Activated CD8-positive, alpha-beta memory T cell treated with anti-CD3 and anti-CD28 coated beads, Interleukin-2, amount 10 ng/mL, durations not matched to agents 7 days and 5 days (primary cell): ENCODE measurements at places on chromosomes 4 and X. TPM values are rescaled to one million over a fixed set of nuclear protein-coding genes. Genes with fewer than 3 reads are reported as not detected.

Gene DAPP1
- 24.6 TPM for total RNA-seq

Gene TLR1
- total RNA-seq = 3.2 TPM

Gene GRSF1
- total RNA-seq = 80.7 TPM

DNA sequence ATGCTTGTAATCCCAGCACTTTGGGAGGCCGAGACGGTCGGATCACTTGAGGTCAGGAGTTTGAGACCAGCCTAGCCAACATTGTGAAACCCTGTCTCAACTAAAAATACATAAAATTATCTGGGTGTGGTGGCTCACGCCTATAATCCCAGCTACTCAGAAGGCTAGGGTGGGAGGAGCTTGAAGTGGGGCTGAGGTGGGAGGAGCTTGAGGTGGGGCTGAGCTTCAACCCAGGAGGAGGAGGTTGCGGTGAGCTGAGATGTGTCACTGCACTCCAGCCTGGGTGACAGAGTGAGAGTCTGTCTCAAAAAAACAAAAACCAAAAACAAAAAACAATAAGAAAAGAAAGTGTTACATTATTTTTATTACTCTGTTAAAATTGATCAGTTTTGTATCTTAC lies 1164.4 kb upstream of the IGFBP7 start:
- no peak for DNase-seq

DNA sequence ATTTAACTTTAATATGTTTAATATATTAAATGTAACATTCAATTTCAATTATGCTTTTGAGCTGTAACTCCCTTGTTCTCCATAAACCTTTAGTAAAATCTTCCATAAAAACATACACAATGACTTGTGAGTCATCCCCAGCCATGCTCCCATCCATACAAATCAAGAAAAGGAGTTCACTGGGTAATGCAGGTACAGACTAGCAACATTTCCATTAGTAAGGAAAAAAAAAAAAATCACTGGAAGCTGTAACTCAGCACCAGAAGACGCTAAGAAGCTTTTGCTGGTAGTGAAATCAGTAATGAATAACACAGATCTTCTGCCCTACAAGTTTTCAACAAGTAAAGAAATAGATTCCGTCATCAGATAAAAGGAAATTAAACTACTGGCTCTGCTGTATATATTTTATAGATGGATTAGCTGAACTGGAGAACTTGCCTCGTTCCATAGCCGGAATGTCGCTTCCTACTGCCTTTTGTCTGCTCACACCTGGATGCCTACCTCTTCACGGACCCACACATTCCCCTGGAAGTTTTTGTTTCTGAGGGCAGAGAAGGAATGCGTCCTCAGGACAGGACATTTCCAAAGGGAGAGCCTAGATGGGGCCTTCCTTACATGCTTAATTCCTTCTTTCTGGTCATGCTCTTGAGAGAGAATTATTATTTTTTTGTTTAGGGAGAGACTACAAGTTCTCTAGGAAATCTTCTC lies 298.4 kb upstream of the ANKRD50 start:
- no peak for DNase-seq

GRCh38 chr4:74311696-74312313 lies 3.5 kb downstream of the EPGN start:
- DNase-seq = no peak

DNA sequence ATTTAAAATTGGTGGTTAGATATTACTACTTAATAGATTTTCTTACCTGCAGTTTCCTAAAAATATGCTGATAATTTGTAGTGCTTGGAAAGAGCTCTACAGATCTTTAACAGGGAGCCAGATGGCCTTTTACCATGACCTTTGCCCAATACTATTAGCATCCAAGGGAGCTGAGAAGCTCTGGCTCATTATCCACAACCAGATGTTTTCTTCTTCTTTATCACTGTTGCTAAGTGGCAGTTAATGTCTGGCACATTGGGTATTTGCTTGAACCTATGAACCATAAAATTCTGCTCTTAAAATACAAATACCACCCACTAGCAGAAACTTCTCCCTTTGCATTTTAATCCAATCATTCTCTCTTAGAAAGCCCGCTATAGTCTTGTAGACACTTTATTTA lies 1480.3 kb downstream of the C4orf33 start:
- no peak for DNase-seq

DNA sequence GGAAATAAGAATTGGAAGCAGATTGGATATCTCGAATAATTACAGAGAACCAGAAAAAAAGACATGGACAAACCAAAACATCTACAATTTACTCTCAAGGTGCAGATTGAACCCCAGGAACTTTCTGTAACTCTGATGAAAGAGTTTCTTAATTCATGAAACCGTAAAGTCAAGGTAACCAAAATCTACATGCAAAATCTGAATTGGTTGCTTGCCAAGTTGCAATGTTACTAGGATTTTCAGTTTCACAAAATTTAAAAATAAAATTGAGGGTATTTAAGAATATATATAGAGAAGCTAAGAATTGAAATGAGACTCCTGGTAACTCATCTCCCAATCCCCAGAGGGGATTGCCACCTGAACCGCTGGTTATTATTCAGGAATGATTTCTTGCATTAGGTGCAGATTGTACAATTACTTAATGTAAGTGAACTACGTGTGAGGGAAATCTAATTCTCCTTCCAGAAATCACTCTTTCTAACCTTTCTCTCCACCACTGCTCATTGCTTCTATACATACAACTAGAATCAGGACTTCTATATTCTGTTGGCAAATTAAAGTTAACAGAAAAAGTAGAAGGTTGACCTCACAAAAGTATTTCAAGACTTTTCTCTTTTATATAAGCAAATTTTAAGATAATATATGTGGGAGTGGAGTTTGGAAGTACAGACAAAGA lies 221.5 kb upstream of the NDST4 start:
- DNase-seq = no peak

DNA sequence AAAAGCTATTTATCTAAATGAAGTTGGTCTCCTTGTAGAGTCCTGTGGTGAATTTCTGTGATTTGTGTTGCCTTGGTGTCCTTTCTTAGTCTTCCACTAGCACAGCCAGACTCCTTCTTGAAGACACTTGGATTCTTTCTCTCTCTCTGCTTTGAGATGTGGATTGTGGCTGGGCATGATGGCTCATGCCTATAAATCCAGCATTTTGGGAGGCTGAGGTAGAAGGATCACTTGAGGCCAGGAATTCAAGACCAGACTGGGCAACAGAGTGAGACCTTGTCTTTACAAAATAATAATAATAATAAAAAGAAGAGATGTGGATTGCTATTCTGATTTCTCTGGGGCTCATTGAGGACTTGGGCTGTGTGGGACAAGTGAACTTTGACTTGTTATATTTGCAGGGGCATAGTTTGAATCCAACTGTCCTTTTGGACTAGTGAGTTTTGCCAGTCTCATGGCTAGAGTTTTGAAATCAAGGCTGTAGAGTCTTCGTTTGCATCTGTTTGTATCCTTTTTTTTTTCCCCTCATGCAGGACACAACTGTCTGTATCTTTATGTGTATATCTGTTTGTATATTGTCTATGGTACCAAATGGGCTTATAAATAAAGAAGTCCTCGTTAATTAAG lies 11.1 kb upstream of the SMIM14 start:
- DNase-seq = no peak

GRCh38 chr4:73895201-73896175 lies 26.3 kb downstream of the CXCL1 start:
- no peak for DNase-seq

DNA sequence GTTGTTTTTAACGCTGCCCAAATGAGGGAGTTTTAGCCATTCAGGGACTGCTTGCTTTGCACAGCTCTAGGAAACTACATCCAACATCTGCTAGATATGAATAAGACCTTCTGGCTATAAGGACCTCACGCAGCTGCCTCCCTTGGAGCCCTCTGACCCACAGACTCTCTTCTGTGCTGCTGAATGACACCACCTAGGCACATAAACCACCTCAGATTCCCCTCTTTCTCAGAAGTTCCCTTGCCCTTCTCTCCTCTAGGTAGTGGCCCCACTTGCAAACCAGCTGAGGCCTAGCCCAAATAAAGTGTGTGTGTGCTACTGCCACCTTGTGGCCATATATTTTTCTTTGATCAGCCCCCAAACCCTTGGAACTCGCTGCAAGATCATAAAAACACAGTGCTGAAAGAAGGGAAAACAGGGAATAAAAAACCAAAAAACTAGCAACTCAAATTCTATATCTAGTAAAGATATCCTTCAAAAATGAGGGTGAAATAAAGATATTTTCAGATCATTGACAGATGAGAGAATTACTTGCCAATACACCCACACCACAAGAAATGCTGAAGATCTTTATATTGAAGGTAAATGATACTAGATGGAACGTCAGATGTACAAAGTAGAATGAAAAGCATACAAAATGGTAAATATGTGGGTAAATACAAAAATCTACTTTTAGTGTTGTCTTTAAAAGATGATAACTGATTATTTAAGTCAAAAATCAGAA lies 265.9 kb downstream of the ADAMTS3 start:
- DNase-seq = peak; percentile 50

DNA sequence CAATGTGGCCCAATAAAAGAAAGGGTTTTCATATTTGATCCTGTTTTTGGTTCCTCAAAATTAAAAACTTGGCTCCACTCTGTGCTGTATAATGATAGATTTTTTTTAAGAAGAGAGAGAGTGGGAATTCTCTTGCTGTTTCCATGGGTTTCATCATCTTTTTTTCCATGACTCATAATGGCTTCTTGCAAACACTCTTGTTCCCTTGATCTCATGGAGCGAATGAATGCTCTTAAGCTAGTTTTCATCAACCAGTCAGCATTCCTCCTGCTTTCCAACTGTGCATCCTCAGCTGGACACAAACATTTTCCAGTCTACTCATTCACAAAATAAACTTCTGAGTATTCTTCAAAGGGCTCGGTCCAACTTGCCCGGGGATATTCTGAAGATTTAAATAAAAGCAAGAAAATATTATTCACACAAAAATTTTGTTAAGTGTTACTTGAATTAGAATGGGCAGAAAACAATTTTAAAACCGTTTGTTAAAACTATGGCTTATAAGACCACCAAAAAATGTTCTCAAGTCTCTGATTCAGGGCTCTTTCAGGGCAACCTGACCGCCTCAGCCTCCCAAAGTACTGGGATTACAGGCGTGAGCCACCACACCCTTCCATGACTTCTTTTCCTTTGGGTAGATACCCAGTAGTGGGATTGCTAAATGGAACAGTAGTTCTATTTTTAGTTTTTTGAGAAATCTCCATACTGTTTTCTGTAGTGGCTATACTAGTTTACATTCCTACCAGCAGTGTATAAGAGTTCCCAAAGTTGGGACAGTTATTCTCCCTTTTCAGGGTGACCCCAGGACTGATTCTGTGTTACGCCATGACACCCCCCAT lies 64.7 kb downstream of the TMEM156 start:
- no peak for DNase-seq
